Immature natural killer cell (primary cell): ENCODE measurements at places on chromosomes 7 and 10. TPM values are rescaled to one million over a fixed set of nuclear protein-coding genes. Genes with fewer than 3 reads are reported as not detected.

DNA2 gene
- 0.94 TPM for polyA plus RNA-seq

NEBL gene
- not detected for polyA plus RNA-seq

MMD2 gene
- polyA plus RNA-seq, result not detected

BMPR1A gene
- polyA plus RNA-seq, result 2.2 TPM

DRGX gene
- not detected for polyA plus RNA-seq

CALHM3 gene
- polyA plus RNA-seq, result not detected

CD36 gene
- 11.4 TPM for polyA plus RNA-seq

LYZL1 gene
- not detected for polyA plus RNA-seq

ZC3HAV1 gene
- 121 TPM for polyA plus RNA-seq

DNA sequence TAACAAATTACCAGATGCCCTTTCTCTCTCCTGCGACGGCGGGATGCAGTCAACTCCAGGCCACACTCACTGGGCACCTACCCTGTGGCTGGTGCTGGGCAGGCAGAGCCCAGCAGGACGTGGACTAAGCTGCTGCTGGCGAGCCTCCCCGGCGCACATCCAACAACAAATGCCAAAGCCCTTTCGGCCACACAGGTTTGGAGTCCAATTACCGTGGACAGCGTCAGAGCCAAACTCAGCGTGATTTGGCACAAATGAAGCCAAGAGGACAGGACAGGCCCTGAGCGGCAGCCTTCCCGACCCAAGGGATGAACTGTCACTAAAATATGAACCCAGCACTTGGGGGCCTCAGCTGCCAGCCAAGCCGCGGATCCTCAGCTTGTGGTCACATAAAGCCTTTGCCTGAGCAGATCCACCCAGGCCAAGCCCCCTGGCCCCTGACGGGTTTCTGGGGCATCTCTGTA is 28.4 kb downstream of the DAGLB start:
- no peak for DNase-seq

- peak; percentile 87 for DNase-seq
These were observed 46.7 kb downstream of the MICALL2 start for GRCh38 chr7:1412322-1413261.

DNA sequence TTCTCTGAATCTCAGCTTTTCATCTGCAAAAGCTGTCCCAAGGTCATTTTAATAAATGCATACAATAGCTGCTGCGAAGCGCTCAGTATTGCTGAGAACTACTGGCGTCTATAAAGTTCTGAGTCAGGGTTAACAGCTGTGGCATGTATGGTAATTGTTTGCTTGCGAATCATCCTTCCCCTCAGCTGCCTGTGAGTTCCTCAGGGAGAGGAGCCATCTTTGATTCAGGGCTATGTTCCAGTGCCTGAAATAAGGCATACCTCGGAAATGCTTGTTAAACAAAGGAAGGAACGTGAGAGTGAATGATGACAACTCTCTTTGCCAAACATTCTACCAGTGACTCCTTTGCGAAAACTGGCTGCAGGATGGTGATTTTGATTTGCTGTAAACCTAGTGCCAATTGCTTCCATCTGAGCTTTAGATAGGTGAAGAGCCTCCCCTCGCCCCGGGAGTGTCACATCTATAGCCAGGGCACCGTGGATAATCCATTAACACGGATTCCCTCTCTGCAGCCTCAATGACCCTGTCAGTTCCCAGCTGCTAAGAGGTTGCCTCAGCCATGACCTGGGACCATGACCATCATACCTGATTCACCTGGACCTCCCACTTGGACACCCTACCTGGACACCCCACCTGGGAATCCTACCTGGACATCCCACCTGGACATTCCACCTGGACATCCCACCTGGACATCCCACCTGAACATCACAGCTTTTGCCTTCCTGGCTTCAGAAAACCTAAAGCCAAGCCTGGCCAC is 39.6 kb downstream of the GPRIN2 start:
- DNase-seq, result no peak

DNA sequence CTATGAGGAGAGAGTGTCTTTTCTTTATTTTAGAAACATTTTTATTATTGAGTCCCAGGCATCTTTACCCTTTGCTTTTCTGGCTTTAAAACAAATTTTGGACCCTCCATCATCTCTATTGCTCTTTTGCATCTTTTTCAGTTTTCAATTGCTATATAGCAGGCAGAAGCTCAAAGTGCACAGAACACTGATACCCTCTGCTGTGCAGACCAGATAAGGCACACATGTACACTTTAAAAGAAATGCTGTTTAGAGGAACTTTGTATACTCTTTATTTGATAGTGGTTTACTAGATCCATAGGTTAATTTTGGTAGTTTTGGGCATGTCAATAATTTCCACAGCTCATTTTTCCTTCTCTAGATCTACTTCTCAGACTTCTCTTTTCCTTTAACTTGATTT is 324.2 kb downstream of the SH2D4B start:
- DNase-seq, result no peak

DNA sequence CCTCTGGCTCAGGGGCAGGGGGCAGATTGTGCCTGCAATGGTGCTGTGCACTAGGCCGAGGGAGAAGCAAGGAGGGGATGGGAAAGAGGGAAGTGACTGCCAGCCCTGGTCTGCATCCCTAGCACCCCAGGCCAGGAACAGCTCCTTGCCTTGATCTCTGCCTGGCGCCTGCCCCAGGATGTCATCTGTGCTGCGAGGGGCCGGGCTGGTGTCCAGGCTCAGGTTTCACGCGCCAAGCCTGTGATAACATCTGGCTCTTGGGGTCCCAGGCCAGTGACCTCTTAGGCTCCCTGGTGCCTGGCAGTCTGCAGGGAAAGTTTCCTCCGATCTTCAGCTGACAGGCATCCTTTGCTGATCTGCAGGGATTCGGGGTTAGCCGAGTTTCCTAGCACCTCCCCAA is 193.5 kb upstream of the GPR26 start:
- no peak for DNase-seq

DNA sequence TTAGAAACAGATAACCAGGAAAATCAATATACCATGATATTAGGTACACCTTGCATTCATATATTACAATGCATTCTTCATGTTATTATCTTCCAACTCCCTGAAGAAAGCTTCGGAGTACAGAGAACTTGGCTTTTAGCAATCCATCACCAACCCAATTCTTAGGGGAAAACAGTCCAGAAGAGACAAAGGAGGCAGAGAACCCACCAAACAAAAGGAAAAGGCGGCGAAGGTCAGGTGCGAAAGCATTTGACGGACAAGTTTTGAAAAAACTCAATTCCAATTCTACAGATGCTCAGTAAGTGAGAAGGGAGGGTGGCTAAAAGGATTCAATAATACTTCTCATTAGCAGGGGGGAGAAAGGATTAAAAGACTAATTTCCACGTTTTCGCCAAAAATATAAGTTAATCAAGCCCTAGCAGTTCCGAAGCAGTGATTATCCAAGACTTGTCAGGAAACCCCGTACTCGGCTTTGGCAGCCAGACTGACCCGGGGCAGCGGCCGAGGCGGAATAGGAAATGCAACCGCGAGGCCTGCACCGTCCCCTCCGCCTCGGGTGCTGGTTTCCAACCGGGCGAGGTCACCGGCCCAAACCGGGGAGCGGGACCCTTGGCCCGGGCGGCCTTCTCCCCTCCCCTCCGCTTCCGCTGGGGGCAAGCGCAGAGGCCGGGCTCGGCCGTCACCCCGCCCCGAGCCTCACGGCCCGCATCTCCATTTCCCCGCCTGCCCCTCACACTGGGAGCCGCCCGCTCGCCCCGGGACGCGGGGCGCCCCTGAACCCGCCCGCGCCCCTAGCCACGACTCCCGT is 747 bp downstream of the GDI2 start:
- peak; percentile 48 for DNase-seq

GRCh38 chr10:21144047-21144446 is 246.9 kb upstream of the NEBL start:
- no peak for DNase-seq

- no peak for DNase-seq
These were observed 781.1 kb downstream of the INHBA start for GRCh38 chr7:40921589-40922315.

- no peak for DNase-seq
These were observed 97.8 kb upstream of the PRPS1L1 start for GRCh38 chr7:18125476-18125875.

GRCh38 chr7:65927489-65928448 is 54.2 kb downstream of the GUSB start:
- no peak for DNase-seq

DNA sequence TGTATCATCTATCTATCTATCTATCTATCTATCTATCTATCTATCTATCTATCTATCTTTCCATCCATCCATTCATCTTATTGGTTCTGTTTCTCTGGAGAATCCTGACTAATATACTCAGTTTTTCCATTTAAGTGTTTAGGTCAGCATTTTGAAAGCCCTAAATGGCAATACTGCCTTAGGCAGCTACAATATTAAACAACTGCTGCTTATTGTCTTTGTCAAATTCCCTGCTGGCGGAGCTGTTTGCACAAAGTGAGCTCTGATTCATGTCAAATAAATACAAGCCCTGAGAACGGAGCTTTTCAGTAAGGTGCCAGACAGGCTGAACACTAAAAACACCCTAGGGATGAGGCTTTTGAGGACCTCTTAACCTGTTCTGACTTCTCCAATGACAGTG is 7.1 kb upstream of the KLHL7 start:
- DNase-seq, result no peak

GRCh38 chr10:1935912-1936311 is 198.6 kb upstream of the ADARB2 start:
- DNase-seq, result no peak

GRCh38 chr10:78766603-78767002 is 302.2 kb upstream of the ZMIZ1 start:
- DNase-seq, result no peak

DNA sequence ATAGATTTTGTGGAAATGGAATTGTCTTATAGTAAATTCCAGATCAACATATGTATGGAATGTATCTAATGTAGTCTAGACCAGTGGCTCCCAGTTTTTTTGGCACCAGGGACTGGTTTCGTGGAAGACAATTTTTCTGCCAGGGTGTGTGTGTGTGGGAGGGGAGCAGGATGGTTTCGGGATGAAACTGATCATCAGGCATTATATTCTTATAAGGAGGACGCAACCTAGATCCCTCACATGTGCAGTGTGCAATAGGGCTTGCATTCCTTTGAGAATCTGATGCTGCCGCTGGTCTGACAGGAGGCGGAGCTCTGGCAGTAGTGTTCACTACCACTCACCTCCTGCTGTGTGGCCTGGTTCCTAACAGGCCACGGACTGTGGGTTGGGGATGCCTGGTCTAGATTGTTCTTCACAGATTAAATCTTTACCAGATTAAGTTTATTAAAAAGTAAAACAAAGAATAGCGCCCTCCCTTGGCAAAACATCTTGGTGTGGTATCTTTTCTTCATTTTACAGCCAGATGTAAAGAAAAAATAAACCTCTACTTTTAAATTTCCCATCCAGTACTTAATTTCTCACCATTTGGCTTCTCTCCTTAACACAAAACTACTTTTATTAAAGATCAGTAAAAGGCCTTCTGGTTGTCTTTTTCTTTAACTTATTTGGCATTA is 48.4 kb downstream of the SEPTIN7 start:
- DNase-seq, result peak; percentile 13

DNA sequence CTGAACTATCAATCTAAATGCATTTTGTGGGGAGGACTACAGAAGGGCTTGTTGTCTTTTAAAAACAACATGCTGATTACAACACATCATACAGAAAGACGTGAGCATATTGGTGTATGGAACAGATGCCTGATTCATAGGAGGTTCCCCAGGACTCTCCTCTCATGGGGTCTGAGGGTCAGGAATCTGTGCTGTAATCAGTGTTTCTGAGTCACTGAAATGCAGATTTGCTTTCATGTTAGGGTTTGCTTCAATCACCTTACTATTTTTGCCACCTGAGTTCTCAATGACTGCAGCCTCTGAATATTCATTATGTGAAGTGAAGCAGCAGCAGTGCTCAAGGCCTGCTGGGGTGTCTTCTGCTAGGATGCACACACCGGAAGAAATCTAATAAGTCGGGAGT is 550 bp upstream of the ANK3 start:
- DNase-seq, result no peak

DNA sequence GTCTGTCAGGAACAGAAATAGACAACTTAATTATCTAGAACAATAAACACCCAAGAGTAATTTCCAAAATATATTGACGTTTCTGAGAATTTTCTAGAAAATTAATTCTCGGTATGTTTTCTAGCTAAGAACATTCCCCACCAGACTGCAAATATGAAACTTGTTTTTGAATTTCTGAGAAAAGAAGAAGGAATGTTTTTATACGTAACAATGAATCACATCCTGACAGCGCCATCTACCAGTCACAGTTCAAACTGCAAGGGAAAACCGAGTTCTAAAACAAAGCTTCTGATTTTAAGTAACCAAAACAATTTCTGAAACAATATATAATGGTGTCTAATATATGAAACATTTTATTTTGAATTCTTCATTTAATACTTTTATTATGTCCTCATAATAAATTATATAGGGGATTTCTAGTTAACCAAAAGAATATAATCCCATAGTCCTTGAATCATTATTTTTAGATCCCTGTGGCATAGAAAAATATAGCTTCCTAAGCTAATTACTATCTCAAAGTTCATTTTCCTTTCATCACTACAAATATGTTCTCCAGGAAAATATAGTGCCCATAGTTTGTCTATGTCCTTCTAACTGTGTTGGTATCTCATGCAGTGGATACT is 34.5 kb upstream of the MEOX2 start:
- DNase-seq, result no peak

- DNase-seq, result no peak
These were observed 9.9 kb downstream of the TAS2R41 start for GRCh38 chr7:143487566-143487965.

GRCh38 chr10:128124813-128125403 is 1.3 kb downstream of the MKI67 start:
- no peak for DNase-seq

GRCh38 chr10:71555087-71555723 is 158.5 kb downstream of the CDH23 start:
- no peak for DNase-seq

DNA sequence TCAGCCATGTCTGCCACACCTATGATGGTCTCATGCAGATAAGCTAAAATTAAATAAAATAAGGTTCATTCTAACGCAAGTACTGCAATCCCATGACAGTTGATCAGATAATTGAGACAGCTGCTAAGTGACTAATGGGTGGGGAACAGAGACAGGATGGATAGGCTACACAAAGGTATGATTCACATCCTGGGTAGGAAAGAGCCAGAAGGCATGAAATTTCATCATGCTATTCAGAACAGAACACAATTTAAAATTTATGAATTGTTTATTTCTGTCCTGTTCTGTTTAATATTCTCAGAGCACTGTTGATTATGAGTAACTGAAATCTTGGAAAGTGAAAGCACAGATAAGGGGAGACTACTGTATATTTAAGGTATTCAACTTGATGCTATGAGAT is 381.8 kb upstream of the SORCS1 start:
- no peak for DNase-seq

DNA sequence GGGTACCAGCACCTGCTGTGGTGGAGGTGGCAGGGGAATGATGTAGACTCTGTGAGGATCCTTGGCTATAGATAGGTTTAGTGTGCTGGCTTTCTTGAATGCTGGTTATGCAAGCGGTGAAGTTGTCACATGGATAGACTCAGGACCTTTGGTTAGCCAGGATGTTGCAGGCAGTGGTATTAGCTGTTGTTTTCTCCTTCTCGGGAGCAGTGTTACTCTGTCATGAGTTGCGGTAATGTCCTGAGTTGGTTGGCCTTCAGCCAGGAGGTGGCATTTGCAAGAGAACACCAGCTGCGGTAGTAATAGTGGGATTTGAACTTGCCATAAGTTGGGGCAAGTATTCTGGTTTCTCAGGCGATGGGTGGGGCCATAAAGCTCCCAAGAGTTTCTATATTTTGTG is 10.8 kb downstream of the AGK start:
- no peak for DNase-seq

- no peak for DNase-seq
These were observed 75.7 kb downstream of the CDH23 start for GRCh38 chr10:71472466-71472865.
